Upper lobe of left lung (tissue), 6 donors: ENCODE measurements at places on chromosomes 12 and 14. TPM values are rescaled to one million over a fixed set of nuclear protein-coding genes. Genes with fewer than 3 reads are reported as not detected.

The RPL10L gene
- not detected for total RNA-seq

The GARIN6 gene
- total RNA-seq: not detected

DNA sequence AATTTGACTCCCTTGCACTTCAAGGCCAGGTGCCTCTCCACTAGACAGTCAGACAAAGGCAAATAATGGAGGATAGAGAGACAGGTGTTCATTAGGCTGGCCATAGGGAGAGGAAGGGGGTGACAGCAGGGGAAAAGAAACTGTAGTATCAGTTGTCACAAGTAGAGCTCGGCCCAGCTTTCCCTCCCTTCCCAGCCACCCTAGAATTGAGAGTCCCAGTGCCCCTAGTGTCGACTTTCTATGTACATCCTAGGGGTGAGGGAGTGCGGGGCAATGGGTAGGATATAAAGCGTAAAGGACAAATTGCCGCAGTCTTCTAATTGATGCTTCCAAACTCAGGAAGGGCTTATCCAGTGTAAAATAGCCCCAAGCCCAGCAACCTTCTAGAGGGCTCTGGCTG lies 39.0 kb downstream of the BAZ2A start:
- DNase-seq: no peak

DNA sequence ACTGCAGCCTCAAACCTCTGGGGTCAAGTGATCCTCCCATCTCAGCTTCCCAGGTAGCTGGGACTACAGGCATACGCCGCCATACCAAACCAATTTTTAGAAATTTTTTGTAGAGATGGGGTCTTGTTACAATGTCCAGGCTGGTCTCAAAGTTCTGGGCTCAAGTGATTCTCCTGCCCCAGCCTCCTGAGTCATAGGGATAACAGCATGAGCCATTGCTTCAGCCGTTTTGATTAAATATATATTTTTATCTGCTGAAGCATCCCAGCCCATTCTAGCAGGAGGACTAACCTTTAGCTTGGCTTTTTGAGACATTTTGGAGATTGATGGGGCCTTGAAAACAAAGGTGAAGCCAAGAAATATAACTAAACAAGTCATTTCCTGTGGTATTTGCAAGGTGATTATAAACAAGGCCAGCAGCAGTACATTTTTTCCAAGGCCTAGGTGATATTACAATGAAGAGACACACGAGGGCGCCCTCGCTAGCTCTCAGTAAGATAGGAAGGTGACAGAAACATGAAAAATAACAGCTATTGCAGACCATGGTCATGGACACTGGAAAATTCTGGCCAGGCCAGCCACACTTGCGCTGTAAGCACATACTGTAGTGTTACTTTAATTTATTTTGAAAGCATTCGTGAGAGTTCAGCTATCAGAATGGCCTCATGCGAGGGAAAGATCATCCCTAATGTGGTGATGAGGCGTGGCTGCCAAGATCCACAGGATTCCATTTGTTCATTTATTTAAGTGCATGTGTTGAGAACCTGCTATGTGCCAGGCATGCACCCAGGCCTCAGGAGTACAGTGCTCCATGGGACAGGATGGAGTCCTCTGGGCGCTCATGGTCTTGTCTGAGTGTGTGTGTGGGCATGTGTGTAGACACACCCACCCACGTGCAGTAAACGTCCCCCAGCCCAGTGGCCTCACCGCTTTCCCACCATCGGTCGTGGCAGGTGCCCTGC lies 63.5 kb downstream of the DGLUCY start:
- DNase-seq: peak; percentile 61

The KLRB1 gene
- total RNA-seq: 1.3 TPM

GRCh38 chr12:50387487-50387886 lies 8.9 kb downstream of the FAM186A start:
- no peak for DNase-seq

DNA sequence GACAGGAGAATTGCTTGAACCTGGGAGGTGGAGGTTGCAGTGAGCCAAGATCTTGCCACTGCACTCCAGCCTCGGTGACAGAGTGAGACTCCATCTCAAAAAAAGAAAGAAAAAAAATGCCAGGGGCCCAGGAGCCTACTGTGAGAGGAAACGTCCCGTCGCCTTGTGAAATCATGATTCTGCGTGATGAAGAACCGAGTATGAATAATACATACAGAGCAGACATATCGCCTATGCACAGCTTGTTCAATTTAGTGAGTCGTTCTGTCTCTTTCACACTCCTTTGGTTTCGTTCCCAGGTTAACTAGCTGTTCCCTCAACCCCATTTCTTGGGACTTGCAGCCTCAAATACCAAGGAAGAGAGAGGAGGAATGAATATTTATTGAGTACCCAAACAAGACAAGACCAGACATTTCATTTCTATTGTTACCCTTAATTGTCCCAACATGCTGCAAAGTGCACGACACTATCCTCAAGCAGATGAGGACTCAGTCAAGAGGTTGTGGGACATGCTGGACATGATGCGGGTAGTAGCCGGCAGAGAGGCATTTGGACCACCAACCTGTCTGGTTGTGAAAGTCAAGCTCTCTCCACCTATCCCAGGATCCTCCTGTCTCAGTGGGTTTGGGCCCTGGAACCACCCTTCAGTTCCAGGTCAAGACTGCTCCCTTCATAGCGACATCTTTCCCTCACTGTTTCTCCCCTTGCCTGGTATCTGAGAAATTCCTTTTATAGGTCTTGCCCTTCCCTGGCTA lies 8.6 kb upstream of the CD27 start:
- no peak for DNase-seq

GRCh38 chr14:61385002-61385685 lies 63.8 kb downstream of the PRKCH start:
- DNase-seq: peak; percentile 26

DNA sequence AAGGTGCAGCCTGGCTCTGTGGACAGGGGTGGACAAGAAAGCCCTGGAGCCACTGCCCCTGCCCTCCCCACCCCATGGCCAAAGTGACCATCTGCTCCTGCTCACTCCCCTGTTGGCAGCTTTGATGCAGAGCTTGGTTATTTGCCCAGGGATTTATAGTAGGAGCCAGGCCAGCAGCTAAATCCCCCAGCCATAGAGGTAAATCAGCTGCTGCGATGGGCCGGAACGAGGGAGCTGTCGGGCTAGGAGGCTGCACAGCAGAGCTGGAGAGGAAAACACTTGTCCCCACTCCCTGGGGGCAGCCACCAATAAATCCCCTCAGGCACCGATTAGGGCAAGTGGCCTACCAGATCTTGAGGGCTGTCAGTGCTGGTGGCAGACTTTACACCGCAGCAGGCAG lies 26.0 kb downstream of the SMUG1 start:
- no peak for DNase-seq

- DNase-seq: no peak
Measured at GRCh38 chr12:2290516-2291065, 237.8 kb downstream of the CACNA1C start.

DNA sequence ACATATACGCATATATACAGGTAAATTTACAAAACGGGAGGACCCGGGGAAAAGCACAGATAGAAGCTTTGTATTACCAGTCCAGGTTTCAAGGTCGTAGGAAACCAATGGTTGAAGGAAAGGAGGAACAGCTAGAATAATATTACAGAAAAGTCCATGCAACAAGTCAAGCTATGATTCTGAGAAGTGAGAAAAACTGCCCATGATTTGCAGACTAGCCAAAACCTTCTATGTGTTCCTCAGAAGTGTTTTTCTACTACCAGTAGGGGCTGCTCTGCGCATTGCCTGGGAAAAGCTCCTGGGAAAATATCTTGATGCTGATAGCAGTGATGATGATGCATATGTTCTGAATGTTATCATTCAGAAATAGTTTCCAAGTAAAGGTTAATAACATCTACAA lies 2.2 kb downstream of the PDZRN4 start:
- no peak for DNase-seq

The COA8 gene
- 38.3 TPM for total RNA-seq

The LRCOL1 gene
- 0.92 TPM for total RNA-seq

DNA sequence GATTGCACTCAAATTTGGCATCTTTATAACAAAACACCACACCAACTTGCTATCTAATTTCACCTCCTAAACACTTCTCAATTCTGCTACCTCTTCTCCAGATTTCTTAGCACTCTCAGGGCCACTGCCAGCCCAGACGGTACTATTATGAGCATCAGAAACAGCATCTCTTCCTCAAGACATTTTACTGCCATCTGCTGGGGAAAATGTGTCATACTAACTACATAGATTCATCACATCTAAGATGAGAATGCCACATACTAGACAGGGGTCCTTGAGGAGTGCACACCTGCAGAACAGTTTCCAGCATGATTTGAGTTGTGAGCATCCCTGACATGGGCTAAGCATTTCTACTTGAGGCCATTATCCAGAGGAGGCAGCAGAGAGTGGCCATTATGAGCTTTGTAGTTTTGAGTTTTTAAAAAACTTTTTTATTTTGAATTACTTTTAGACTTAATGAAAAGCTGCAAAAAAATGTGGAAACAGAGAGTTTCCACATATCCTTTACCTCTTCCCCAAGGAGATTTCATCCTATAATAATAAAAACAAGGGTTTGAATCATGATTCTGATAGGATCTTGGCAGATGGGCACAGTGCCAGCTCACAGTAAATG lies 15.1 kb upstream of the GRIP1 start:
- DNase-seq: no peak

- peak; percentile 39 for DNase-seq
Measured at GRCh38 chr12:107760207-107760808, 629 bp downstream of the PRDM4 start.

GRCh38 chr14:76138119-76138757 lies 13.5 kb upstream of the GPATCH2L start:
- no peak for DNase-seq

DNA sequence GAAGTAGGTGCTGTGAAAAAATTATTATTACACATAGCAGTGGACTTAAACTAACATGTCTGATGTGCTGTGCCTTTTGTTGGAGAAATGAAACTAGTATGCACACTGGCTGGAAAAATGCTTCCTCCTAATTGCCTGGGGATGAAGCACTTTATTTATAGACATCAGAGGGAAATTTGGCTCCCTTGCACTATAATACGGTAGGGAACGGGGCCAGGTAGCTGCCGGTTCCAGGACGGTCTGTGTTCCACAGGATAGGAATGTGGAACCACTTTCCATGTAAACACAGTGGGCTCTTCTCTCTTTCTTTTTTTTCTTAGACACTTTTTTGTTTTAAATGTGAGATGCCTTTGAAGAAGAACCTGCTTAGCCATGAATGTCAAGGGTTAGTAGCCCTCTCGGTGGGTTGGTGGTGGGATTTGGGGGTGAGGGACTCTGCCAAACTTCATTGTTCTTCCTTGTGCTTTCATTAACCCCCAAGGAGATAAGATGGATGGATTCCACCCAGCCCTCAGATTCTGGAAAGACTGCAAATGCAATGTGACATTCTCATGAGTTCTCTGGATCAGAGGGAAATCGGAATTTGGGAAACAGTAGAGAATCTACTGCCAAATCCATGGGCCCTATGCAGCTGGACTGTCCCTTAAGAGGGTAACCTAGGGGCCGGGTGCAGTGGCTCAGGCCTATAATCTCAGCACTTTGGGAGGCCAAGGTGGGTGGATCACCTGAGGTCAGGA lies 58.0 kb upstream of the GSC start:
- no peak for DNase-seq

DNA sequence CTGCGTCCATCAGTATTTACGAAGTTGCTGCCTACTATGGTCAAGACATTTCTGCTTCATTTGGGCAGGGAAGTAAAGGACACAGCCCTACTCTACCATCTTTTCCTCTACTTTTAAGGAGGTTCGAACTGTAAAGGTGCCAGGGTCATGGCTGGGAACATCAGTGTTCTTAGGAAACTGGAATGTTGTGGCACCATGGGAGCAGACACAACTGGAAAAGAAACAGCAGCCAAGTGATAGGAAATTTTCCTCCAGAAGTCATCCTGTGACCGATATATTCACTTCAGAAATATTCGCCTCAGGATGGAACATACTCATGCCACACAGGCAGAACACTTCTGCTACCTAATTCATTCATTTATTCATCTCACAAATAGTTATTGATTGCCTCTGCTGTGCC lies 104.4 kb downstream of the ETV6 start:
- DNase-seq: no peak

The AGAP2 gene
- 6.5 TPM for total RNA-seq

- DNase-seq: no peak
Measured at GRCh38 chr12:115223322-115223721, 539.3 kb upstream of the TBX3 start.

DNA sequence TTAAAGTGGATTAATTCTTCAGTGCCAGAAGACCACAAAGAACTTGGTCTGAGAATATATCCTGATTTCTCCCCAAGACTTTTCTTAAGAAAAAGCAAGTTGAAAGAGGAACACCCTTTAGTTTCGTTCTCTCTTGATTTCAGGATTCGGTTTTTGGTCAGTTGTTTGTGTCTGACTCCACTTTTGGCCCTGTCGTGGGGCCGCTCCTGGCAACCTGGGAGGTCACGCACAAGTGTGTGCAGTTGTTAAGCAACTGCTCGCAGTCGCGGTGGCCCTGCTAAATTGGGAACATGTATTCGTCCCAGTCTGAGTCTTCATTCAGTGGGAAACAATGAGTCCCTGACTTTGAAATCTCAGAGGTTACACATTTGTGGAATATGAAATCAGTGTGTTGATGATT lies 68.7 kb downstream of the RGS6 start:
- no peak for DNase-seq

DNA sequence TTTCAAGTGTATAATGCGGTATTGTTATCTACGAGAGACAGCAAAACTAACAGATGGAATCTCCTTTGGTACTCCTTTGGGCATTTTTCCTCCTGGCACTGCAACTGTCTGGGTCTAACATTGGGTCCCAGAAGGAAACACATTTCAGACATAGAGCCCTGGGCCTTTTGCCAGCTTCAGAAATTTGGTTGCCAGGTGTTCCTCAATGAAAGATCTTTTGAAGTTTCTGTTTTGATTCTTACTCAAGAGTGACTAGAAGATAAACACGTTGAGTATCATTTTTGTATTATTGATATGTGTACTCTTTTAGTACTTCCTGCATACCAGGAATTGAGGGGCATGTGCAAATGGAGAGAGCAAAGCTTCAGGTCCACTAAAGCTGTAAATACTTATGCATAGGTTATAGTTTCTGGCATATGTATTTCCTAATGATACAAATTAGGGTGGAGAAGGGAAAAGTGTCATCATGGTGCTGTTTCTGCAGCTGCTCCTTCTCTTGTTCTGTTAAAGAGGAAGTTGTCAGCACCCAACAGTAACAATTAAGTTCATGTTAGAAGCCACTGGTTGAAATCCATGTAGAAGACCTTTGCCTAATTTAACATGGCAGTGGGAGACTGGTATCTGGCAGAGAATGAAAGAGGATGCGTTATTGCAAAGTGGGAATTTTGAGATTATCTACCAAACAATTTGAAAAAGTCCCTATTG lies 53.5 kb downstream of the SLC38A6 start:
- no peak for DNase-seq

The NABP2 gene
- total RNA-seq: 15.2 TPM

DNA sequence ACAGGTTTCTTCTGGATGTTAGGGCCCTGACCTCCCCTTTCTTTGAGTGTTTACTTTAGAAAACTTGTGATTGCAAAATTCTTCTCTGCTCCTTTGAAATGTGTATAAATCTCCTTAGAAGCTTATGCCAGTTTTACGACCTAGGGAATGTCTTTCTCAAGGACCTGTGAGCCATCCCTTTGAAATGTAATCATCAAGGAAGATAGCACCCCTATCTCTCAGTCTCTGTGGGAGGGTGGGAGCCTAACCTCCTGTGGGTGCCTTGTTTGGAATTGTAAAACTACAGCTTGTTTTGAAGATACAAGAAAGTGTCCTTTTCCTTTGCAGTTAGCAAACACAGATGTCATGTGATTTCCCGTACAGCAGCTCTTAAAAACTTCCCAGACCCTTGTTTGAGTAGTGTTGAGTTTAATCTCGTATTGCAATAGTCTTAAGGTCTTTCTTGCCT lies 3.3 kb downstream of the OR10AD1 start:
- peak; percentile 55 for DNase-seq

The EML5 gene
- total RNA-seq: 2.6 TPM

The PRH2 gene
- 0.63 TPM for total RNA-seq
